Gastroesophageal sphincter (tissue), 4 donors: ENCODE measurements at places on chromosomes 11 and 22. TPM values are rescaled to one million over a fixed set of nuclear protein-coding genes. Genes with fewer than 3 reads are reported as not detected.

Gene NAP1L4
- 127 TPM for total RNA-seq

- ATAC-seq = no peak
Measured at GRCh38 chr22:50581950-50582492, 628 bp downstream of the CHKB start.

- ATAC-seq = no peak
Measured at GRCh38 chr11:115764176-115764575, 260.0 kb upstream of the CADM1 start.

DNA sequence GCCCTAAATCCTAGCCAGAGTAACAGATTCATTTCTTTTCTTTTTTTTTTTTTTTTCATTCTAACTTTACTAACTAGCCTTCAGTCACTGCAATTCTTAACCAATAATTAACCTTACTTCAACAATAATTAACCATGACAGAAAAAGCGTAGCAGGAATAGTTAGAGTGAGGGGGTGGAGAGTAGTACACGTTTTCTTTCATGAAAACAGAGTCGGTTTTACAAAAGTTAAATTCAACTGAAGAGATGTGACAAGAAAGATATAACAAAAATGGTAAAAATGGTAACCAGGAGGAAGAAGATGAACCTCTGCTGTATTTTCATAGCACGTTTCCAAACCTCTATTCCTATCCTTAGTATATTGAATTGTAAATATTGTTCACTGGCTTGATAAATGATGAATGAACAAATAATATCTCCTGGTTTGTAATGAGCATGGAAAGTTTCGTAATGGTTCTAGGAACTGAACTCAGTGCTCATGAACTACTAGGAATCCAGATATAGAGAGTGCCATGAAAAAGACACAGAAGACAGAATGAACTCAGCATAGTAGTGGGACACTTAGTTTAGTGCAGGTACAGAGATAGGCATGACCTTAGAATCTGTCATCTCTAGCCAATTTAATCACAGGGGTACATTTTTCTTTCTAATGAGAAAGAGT is 116.5 kb upstream of the ANO5 start:
- no peak for ATAC-seq

- ATAC-seq = no peak
Measured at GRCh38 chr11:71454470-71455113, 1.6 kb downstream of the NADSYN1 start.

Gene ASCL3
- not detected for total RNA-seq

Gene HIC2
- total RNA-seq = 4.9 TPM

Gene TEX12
- total RNA-seq = not detected

DNA sequence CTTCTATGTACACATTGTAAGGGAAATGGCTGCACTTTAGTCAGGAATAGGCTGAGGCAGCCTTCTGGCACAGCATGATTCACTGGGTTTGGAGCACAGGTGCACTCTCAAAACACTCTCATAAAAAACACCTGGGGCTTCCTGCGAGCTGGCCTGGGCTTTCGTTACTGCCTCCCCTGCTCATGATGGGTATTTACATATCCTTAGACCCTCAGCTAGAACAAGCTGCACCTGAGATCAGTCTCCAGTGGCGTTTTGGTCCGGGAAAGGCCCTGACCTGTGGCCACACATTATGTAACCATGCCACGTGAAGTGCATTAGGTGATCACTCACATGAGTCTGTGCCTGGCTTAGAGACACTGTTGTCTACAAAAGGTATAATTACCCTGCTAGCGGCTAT is 321.7 kb downstream of the TMEM135 start:
- no peak for ATAC-seq

Gene ABCG4
- 0.20 TPM for total RNA-seq

Gene SELENOH
- total RNA-seq = 87.6 TPM

- ATAC-seq = peak; percentile 43
Measured at GRCh38 chr22:19663286-19663815, 51.0 kb upstream of the SEPTIN5 start.

DNA sequence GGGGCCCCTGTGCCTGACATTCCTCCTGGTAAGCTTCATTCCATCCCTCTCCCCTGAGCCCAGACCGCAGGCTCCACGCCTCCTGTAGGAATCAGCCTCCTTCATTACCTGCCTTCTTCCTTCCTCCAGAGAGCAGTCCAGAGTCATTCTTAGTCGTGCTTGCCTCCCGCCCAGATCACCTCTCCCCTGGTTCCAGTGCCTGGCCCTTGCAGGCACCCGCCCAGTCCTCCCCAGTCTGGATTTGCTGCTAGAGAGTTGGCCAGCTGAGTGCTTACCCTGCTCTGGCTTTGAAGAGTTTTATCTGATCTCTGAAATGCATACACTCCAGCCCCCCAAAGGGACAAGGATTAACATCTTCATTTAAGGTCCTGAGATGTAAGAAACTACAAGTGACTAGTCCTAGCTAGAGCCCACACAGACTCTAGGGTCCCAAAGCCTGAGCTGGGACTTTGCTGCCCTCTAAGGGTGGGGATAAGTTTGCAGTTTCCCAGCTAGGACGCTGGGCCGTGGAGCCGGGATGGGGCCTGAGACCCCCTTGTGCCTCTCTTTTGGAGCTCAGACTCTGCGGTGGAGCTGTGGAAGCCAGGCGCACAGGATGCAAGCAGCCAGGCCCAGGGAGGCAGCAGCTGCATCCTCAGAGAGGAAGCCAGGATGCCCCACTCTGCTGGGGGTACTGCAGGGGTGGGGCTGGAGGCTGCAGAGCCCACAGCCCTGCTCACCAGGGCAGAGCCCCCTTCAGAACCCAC is 1.6 kb downstream of the NR1H3 start:
- no peak for ATAC-seq

DNA sequence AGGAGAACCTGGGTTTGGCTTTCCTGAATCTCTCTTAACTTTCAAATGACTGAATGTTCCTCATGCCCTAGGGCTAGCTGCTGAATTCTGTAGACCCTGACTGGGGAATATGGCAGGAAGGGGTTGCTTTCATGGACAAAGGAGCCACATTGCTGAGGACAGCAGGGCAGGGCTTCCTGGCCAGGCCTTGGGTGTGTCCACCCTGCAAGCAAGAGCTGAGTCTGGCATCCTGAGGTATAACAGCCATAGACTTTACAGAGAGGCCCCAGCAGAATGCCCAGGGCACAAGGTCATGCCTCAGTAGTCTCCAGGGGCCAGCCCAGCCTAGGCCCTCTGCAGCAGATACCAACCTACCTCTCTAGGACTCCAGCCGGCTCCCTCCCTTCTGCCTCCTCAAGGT is 102.2 kb upstream of the RAG2 start:
- no peak for ATAC-seq

Gene SRSF8
- total RNA-seq = 34.9 TPM

Gene CYTH4
- total RNA-seq = 7.1 TPM

Gene GUCY1A2
- 10.3 TPM for total RNA-seq

DNA sequence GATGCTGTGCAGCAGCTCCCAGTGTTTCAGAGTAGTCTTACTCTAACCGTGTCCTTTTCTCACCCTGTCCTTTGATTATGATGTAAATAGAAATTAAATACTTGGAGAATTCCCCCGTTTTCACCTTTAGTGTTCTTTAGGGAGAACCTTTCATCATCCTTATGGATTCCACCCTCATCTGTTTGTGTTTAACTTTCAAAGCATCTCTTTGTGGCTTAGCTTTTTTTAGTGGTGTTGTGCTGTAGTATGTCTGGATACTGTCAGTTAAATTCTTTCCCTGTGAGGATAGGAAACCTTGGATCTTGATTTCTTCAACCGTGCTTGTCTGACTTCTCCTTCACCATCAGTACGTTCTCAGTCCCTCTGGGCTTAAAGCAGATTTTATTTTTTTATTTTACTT is 48.5 kb downstream of the PPP6R3 start:
- no peak for ATAC-seq

DNA sequence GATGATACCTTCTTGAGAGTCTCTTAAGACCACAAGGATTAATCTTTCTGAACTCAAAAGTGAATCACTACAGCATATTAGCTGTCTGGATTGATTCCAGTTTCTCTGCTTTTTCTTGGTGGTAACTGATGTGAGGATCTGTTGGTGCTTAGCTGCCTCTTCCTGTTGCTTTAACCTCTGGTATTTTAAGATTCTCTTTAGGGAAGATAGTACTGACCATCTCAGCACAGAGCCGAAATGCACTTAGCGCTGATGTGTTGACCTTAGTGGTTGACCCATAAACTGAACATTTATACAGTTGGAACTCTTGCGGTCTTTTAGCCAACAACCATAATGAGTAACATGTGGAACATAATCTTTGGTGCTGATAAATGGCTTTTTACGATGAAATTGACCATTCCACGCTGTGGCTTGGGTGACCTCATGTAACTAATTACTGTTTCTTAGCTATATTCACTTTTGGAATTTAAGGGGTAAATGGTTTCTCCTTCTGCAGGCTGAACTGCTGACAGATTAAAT is 33.7 kb downstream of the APLP2 start:
- ATAC-seq = peak; percentile 48

DNA sequence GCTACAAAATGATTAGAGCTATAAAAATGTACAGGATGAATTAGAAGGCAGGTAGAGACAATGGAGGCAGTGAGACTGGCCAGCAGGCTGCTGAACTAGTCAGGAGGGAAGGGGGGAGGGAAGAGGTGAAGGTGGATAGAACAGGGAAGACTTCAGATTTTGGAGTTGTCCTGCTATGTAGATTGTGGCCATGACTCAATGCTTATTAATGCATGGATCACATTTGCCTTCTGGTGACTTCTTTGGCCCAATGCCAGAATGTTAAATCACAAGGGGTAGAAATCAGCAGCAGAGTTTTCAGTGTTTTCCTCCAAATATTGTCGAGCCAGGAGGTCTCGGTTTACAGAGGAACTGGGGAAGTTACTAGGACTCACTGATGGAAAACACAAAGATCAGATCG is 346.6 kb downstream of the AASDHPPT start:
- ATAC-seq = no peak

Gene MPZL2
- total RNA-seq = 12.9 TPM

Gene C11orf21
- total RNA-seq = 0.78 TPM

DNA sequence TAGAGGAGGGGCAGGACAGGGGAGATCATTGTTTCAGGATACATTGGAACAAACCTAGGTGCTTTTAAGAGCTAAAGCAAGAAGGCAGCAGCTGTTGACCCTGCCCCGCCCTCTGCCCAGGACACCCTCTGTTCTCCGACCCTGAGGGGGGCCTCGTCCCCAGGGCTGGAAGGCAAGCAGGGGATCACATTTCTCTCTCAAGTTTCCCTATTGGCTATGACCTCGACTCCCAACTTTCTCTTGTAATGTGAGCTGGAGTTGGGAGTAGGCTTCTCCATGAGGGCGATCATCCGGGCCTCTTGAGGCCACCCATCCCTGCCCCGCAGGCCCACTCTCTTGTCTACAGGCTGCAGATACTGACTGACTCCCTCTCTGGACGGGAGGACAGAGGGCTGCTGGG is 37.7 kb downstream of the DSCAML1 start:
- no peak for ATAC-seq

Gene OR5T1
- total RNA-seq = not detected

DNA sequence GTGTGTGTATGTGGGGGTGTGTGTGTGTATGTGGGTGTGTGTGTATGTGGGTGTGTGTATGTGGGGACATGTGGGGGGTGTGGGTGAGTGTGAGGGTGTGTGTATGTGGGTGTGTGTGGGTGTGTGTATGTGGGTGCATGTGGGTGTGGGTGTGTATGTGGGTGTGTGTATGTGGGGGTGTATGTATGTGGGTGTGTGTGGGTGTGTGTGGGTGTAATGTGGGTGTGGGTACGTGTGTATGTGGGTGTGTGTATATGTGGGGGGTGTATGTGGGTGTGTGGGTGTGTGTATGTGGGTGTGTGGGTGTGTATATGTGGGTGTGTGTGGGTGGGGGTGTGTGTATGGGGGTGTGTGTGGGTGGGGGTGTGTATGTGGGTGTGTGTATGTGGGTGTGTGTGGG is 106.7 kb downstream of the SPATA19 start:
- no peak for ATAC-seq

DNA sequence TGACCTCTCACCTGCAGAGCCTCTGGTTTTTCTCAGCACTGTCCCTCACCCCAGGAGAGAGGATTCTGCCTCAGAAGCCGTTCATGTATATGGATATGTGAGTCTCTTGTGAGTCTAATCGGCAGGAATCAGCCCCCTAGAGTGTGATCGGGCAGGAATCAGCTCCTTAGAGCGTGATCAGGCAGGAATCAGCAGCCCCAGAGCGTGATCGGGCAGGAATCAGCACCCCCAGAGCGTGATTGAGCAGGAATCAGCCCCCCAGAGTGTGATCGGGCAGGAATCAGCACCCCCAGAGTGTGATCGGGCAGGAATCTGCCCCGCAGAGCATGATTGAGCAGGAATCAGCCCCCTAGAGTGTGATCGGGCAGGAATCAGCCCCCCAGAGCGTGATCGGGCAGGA is 80.0 kb upstream of the EIF3D start:
- no peak for ATAC-seq

DNA sequence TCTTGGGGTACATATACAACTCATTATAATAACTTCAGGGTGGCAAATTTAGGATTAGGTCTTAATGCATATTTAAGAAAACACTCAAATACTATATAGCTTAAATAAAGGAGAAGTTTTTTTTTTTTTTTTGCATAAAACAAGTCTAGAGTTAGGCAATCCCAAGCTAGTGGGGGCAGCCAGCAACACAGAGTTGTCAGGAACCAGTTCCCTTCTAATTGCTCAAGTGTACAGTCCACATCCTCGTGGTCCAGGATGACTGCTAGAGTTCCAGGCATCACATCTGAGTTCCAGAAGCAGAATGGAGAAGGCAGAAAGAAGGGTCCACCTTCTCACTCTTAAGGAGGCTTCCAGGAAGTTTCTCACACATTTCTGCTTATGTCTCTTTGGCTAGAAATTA is 261.9 kb upstream of the PLET1 start:
- ATAC-seq = no peak

- no peak for ATAC-seq
Measured at GRCh38 chr11:63670096-63670432, 1.1 kb downstream of the ATL3 start.

GRCh38 chr11:125559888-125560287 is 9.4 kb upstream of the EI24 start:
- ATAC-seq = no peak

Gene TYR
- not detected for total RNA-seq

GRCh38 chr11:44138980-44139379 is 43.5 kb downstream of the EXT2 start:
- no peak for ATAC-seq

Gene TRIM44
- 35.6 TPM for total RNA-seq

- ATAC-seq = no peak
Measured at GRCh38 chr11:129589190-129589860, 213.7 kb downstream of the BARX2 start.

- peak; percentile 93 for ATAC-seq
Measured at GRCh38 chr11:8732748-8733241, 50.2 kb downstream of the RPL27A start.

- no peak for ATAC-seq
Measured at GRCh38 chr11:57903011-57903410, 120.7 kb upstream of the OR9Q1 start.
